ENCODE measurements at places on chromosomes 3 and 15. TPM values are rescaled to one million over a fixed set of nuclear protein-coding genes. Genes with fewer than 3 reads are reported as not detected.

ITIH3 gene
- not detected for total RNA-seq

CPNE9 gene
- not detected for total RNA-seq

FBXO40 gene
- not detected for total RNA-seq

HYAL3 gene
- 13.0 TPM for total RNA-seq

DUOXA1 gene
- not detected for total RNA-seq

PTX3 gene
- not detected for total RNA-seq

SNX22 gene
- 0.35 TPM for total RNA-seq

TMEM207 gene
- total RNA-seq: not detected

C2CD4A gene
- total RNA-seq: not detected

MORC1 gene
- total RNA-seq: not detected

PROS1 gene
- 0.50 TPM for total RNA-seq

TLR9 gene
- 0.64 TPM for total RNA-seq

AMT gene
- total RNA-seq: 3.2 TPM

WDR5B gene
- total RNA-seq: 4.6 TPM

NAALADL2 gene
- total RNA-seq: not detected

CP gene
- not detected for total RNA-seq

LMOD3 gene
- total RNA-seq: not detected

KLHL6 gene
- 31.5 TPM for total RNA-seq

EFCC1 gene
- total RNA-seq: 0.12 TPM

COL7A1 gene
- total RNA-seq: 1.1 TPM

DISP2 gene
- total RNA-seq: 0.23 TPM

FRMD4B gene
- total RNA-seq: 68.2 TPM

ZBBX gene
- total RNA-seq: not detected

NR2E3 gene
- total RNA-seq: not detected

KLHL40 gene
- not detected for total RNA-seq

SYNPR gene
- total RNA-seq: not detected

LRRIQ4 gene
- total RNA-seq: 0.23 TPM

ANKRD63 gene
- total RNA-seq: not detected

TJP1 gene
- not detected for total RNA-seq

CPLX3 gene
- 0.35 TPM for total RNA-seq

CCDC39 gene
- total RNA-seq: not detected

JMJD7 gene
- total RNA-seq: 21.9 TPM

GOLGA8F gene
- total RNA-seq: not detected

RBP2 gene
- total RNA-seq: not detected

SCAANT1 gene
- 1.3 TPM for total RNA-seq

TRIM59 gene
- total RNA-seq: 48.0 TPM

MESP1 gene
- total RNA-seq: 3.1 TPM

KAT2B gene
- total RNA-seq: 120 TPM

P2RY12 gene
- total RNA-seq: not detected

MESP2 gene
- total RNA-seq: not detected

KCNMB2 gene
- not detected for total RNA-seq

RAD51 gene
- 83.3 TPM for total RNA-seq

YEATS2 gene
- total RNA-seq: 65.6 TPM

CGNL1 gene
- total RNA-seq: not detected

CCR8 gene
- total RNA-seq: 47.6 TPM

BRPF1 gene
- 50.1 TPM for total RNA-seq

MST1R gene
- total RNA-seq: 2.5 TPM

ISL2 gene
- total RNA-seq: 2.4 TPM

PHLDB2 gene
- total RNA-seq: 4.8 TPM

ARL14 gene
- total RNA-seq: not detected

OR5H15 gene
- not detected for total RNA-seq
